Astrocyte (in vitro differentiated cells and primary cell): ENCODE measurements at places on chromosomes 13 and 19. TPM values are rescaled to one million over a fixed set of nuclear protein-coding genes. Genes with fewer than 3 reads are reported as not detected.

The IL4I1 gene
- 0.27 and 0.50 TPM in 2 replicates for total RNA-seq

The WTIP gene
- total RNA-seq, result 23.0 and 32.5 TPM in 2 replicates

The ZNF296 gene
- total RNA-seq, result 3.0 and 3.1 TPM in 2 replicates

The ZNF30 gene
- total RNA-seq, result 3.7 and 4.0 TPM in 2 replicates

The SYNGR4 gene
- total RNA-seq, result not detected in 2 replicates

The CLEC4G gene
- not detected in 2 replicates for total RNA-seq

The TEX26 gene
- total RNA-seq, result not detected in 2 replicates

The ADAMTS10 gene
- total RNA-seq, result 34.0 and 35.1 TPM in 2 replicates

The SLC25A41 gene
- 0.55 and 0.75 TPM in 2 replicates for total RNA-seq

The KASH5 gene
- total RNA-seq, result not detected in 2 replicates

The MAMSTR gene
- total RNA-seq, result 0.55 and 0.57 TPM in 2 replicates

The RFPL4AL1 gene
- not detected in 2 replicates for total RNA-seq

GRCh38 chr19:35518313-35518712 lies 4.9 kb upstream of the DMKN start:
- peak; percentile 90 for DNase-seq

DNA sequence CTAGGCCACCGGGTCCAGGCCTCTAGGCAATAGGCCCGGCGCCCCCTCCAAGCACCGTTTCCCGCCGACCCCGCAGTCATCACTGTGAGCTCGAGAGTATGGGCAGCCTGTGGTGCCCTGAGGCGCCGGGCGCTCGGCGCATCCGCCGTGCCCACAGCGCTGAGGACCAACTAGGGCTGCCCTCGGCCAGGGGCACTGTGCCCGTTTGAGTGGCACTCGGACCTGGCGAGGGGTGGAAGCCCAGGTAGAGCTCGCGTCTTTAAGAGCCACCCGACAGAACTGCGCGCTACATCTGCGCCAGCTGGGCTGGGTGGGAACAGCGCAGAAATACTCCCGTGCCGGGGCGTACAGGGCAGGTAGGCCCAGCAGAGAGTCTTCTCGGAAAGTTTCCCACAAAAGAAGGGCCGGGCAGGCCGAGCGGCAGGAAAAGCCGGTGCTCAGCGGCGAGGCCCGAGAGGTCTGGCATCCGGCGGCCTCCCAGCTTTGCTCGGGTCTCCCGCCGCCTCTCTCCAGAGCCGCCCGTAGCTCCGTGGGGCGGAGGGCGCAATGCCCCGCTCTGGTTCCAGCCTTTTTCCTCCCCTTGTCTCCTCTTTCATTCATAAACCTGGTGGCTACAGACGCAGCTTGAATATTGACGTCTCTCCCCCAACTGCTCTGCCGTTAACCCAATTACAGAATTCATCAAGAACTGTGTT lies 5.4 kb upstream of the SOX1 start:
- DNase-seq, result no peak

GRCh38 chr13:30391956-30392680 lies 30.2 kb upstream of the UBE2L5 start:
- DNase-seq, result no peak

- DNase-seq, result no peak
Measured at GRCh38 chr13:26323764-26324163, 69.8 kb downstream of the CDK8 start.

DNA sequence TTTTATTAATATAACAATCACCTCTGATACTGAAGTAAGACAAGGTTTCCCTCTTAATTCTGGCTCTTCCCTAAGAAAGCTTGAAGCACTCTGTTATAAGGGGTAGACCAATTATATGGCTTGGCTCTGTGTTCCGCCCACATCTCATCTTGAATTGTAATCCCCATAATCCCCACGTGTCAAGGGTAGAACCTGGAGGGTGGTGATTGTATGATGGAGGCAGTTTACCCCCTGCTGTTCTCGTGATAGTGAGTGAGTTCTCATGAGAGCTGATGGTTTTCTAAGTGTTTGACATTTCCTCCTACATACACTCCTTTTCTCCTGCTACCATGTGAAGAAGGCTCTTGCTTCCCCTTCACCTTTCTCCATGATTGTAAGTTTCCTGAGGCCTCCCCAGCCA lies 363.8 kb upstream of the PCDH20 start:
- DNase-seq, result no peak

GRCh38 chr19:58091251-58091995 lies 6.6 kb downstream of the ZSCAN18 start:
- DNase-seq, result no peak

GRCh38 chr19:19010551-19010950 lies 22.8 kb downstream of the SUGP2 start:
- no peak for DNase-seq

GRCh38 chr13:114226699-114227323 lies 7.9 kb upstream of the CDC16 start:
- peak; percentile 48 for DNase-seq

DNA sequence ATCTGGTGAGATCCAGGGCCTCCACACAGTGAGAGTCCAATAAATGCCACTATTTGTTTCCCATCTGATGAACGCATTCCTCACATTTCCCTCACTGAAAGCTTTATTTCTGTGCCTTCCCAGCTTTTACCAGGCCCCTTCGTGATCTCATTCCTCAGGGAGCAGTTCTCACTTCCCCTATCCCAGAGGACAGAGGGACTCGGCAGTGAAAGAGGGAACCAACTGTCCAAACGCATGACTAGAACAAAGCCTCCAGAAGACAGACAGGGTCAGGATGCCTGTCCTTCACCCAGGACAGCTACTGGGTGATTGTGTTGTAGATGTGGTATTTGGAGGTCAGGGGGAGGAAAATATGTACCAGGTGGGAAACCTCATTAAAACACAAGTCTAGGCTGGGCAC lies 2.0 kb upstream of the ZBTB45 start:
- DNase-seq, result no peak

- DNase-seq, result peak; percentile 66
Measured at GRCh38 chr13:113064534-113065405, 40.8 kb upstream of the F7 start.

GRCh38 chr13:21039097-21039800 lies 22.1 kb downstream of the LATS2 start:
- DNase-seq, result no peak

GRCh38 chr13:30165796-30166195 lies 141.6 kb downstream of the KATNAL1 start:
- peak; percentile 39 for DNase-seq

DNA sequence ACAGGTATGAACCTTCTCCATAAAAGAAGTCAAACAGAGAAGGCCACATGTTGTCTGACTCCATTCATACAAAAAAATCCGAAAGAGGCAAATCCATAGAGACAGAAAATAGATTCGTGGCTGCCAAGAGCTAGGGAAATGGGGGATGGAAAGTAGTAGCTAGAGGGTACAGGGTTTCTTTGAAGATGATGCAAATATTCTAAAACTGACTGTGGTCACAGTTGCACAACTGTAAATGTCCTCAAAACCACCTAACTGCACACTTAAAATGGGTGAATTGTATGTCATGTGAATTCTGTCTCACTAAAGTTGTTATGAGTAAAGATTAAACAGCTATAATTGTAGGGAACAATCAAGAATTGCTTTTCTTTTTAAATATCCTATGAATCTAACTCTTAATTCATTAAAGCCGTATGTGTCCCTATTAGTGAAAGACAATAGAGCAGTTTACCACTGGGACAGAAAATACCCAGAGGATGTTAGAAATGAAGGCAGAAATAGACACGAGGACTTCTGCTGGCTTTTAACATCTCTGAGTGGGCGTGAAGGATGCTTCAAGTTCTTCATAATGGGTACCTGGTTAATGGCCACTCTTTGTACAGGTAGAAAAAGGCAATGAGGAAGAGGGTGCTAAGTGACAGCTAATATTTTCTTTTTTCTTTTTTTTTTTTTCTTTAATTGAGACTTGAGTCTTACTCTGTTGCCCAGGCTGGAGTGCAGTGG lies 21.2 kb downstream of the INSR start:
- no peak for DNase-seq

- no peak for DNase-seq
Measured at GRCh38 chr13:45447050-45447661, 17.6 kb upstream of the COG3 start.

GRCh38 chr13:57345526-57345925 lies 178.5 kb downstream of the PRR20E start:
- DNase-seq, result no peak

DNA sequence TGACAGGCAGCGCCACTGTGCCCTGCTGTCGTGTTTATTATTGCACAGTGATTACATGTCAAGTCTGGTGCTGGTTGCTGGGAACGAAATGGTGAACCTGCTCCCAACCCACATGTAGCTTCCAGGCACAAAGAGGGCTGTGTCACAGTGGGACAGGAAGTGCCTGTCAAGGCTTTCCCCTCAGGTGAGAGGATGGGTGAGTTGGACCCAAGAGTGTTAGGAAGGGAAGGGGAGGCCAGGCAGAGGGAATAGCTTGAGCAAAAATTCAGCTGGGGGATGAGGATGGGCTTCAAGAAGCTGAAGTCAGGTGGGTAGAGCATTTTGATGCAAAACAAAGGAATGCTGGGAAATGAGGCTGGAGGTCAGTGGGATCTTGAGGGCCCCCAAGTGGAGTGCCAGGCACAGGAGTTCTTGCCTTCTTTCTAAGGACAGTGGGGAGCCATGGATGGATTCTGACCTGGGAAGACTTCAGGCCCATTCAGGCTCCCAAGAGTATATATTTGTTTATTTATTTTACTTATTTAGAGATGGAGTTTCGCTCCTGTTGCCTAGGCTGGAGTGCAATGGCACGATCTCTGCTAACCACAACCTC lies 8.5 kb upstream of the QTRT1 start:
- DNase-seq, result no peak

- no peak for DNase-seq
Measured at GRCh38 chr13:43877326-43877725, 2.2 kb downstream of the CCDC122 start.

DNA sequence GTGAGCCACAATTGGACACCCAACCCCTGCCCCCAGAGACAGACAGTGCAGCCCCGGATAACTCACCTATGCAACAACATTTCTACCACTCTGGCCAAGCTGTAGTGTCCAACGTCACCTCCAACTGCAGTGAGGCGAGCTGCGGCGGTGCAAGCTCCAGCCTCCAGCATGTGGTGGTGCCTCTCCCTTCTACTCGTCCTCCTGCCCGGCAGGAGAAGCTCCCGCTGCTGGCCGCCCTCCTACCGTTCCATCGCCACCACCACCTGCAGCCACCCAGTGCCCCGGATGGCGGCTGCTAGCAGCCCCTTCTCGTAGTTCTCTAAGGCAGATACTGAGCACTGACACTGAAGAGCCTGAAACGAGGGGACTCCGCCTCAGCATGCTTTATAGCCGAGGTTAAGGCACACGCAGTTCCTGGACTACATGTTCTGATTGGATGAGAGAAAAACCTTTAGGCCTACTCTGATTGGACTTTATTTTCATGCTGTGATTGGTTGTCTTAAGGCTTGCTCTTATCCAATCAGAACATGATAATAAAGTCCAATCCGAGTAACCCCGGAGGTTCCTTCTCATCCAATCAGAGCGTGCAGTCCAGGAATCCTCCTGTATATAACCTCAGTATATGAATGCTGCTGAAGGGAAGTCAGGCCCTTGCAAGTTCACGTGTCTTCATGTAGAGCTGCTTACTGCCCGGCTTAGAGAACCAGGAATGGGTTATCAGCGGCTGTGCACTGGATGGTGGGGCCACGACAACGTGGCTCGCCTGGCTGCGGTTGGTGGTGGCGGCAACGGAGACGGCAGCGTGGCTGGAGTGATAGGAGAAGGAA lies 63.5 kb downstream of the TUBA3C start:
- DNase-seq, result no peak

- no peak for DNase-seq
Measured at GRCh38 chr19:1307755-1308303, 22.2 kb downstream of the EFNA2 start.

GRCh38 chr13:67860315-67860714 lies 630.2 kb upstream of the PCDH9 start:
- no peak for DNase-seq

DNA sequence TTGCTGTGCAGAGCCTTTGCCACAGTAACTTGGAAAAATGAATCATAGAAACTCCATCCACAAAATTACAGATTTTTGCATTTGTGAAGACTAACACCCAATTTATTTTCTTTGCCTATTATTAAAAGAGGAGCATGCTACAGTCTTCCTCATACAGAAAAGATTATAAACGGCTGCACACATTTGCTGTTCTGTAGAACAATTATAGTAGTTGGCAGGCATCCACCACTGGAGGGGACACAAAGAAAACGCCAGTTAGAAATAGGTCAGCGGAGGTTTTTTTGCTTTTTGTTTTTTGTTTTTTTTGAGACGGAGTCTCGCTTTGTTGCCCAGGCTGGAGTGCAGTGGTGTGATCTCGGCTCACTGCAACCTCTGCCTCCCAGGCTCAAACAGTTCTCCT lies 51.6 kb downstream of the SACS start:
- no peak for DNase-seq

- DNase-seq, result no peak
Measured at GRCh38 chr19:7492558-7492957, 3.7 kb upstream of the PEX11G start.

- no peak for DNase-seq
Measured at GRCh38 chr19:44776402-44777096, 1.1 kb upstream of the CBLC start.

GRCh38 chr13:99367663-99368448 lies 60.7 kb upstream of the GPR183 start:
- DNase-seq, result no peak

GRCh38 chr19:18932216-18932841 lies 8.7 kb downstream of the HOMER3 start:
- no peak for DNase-seq

DNA sequence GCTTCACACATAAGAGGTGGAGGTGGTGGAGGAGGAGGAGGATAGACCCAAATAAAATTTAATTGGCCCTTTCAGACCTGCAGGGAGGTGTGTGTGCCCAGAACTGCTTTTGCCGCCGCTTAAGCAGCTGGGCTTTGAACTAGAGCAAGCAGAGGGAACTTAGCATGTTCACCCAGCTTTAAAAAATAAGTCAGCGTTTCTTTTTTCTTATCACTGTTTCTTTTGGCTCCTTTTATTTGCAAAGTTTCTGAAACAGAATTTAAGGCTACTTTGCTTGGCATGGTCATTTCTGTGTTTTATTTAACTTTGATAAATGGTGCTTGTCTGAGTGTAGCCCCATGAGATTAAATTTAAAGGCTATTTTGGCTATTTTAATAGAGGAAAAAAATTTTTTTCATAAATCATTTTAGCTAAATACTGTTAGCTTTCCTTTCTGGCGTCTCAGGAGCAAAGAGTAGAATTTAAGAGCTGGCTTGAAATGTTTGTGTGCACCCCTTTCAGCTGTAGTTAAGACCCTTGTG lies 43.3 kb upstream of the RNF113B start:
- peak; percentile 40 for DNase-seq

- no peak for DNase-seq
Measured at GRCh38 chr13:29318741-29319140, 276.7 kb downstream of the SLC7A1 start.

- peak; percentile 82 for DNase-seq
Measured at GRCh38 chr13:32278426-32278825, 36.7 kb downstream of the ZAR1L start.

DNA sequence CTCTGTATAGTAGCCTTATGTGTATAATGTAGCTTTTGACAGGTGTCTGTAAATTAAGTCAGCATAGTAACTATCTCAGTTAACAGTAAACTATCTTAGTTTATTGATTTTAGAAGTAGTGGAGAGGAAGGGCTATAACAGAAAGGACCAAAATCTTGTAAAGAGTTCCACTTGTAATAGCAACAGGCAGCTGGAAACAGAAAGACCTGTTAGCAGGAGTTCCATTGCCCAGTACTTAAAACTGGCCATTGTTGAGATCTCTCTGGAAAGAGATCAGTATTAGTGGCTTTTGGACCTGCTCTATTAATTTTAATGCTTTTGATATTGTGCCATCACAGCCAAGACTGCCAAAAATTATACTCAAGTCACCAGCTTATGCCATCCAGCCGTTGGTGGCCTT lies 32.0 kb upstream of the GARRE1 start:
- no peak for DNase-seq
